ENCODE measurements at places on chromosomes 7 and 10. TPM values are rescaled to one million over a fixed set of nuclear protein-coding genes. Genes with fewer than 3 reads are reported as not detected.

DNA sequence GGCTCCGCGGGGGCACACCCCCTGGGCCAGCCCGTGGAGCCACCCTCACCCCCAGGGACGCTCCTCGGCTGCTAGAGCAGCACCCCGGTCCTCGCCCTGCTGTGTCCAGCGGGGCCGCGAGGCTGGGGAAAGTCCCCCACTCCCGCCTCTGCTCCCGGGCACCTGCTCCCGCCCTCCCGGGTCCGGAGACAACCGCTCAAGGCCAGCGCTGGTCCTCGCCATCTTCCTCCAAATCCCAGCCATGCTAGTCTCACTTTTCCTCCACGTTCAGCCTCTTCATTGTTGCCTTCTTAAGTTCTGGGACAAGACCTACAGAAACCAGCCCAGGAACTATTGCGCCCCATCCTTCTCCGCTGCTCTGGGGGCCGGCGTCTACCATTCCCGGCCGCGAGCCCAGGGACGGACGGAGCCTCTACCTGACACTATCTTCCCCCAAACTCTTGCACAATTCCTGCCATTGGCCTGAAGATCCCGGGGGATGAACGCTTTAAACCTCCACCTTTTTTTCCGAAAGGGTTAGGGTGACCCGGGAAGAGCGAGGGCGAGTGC, 4.8 kb upstream of the KCP start:
- DNase-seq = no peak

RPA3 gene
- total RNA-seq = 25.2 TPM

GRCh38 chr7:130367836-130368746, 12.2 kb upstream of the CPA1 start:
- DNase-seq = no peak

DNA sequence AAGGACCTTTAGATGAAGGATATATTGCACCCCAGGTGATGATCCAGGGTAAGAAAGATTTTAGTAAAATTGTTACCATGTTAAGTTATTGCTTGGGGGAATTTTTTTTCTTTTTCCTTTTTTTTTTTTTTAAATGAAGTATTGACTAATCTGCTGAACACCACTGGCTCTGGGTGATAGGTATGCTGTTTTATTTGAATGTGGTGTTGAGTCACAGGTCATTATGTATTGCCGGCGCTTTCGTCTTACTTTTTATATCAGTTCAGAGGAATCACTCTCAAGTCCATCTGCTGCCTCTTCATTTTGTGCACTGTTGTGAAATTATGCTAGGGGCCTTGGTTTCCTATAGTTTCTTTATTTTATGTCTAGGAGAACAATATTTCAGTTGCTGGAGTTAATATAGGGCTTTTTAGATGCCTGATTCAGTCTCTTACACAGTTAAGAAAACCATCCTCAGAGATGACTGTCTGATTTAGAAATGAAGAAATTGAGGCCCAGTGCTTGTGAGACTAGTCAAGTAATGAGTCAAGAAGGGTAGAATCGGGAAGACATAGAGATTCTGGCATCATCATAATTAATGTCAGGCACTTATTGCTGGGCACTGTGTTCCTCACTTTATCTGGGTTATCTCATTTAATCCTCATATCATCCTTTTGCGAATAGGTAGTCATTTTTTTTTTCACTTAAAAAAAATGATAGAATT, 38.7 kb downstream of the NRF1 start:
- no peak for DNase-seq

CAV2 gene
- total RNA-seq = 204 TPM

DNA sequence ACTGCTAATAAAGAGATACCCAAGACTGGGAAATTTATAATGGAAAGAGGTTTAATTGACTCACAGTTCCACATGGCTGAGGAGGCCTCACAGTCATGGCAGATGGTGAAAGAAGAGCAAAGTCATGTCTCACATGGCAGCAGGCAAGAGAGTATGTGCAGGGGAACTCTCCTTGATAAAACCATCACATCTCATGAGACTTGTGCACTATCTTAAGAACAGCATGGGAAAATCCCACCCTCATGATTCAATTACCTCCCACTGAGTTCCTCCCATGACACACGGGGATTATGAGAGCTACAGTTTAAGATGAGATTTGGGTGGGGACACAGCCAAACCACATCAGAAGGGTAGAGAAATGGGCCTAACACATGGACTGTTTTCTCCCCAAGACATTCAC, 156.3 kb downstream of the CCDC71L start:
- no peak for DNase-seq

- DNase-seq = no peak
Observed at GRCh38 chr10:34649385-34649784, 165.7 kb downstream of the PARD3 start.

DNA sequence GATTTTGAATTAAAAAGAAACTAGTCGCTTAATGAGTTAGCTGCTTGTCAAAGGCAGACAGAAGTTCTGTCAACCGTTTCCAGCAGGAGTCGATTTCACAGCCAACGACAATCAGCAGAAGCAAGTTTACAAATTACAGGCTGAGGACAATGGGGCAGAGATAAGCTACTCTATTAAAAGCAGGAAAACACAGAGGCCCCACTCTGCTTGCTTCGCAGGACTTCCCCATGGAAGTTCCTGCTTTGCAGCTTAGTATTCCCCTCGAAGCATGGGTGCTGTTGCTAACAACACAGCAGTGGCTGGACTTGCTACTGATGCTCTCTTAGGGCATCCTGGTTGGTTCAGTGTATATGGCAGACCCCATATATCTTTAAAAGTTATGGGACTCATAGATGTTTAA, 50.8 kb upstream of the KLF6 start:
- DNase-seq = no peak

TAS2R3 gene
- 0.47 TPM for total RNA-seq

Data from left ventricle myocardium superior (tissue), 1 donor.